ENCODE measurements at places on chromosomes 7 and 10.
A peak's percentile ranks its signal among the peaks of the same experiment; 100 is the strongest.

GRCh38 chr7:102322202-102322715 is 34.0 kb downstream of the SPDYE6 start:
- DNase-seq: no peak

DNA sequence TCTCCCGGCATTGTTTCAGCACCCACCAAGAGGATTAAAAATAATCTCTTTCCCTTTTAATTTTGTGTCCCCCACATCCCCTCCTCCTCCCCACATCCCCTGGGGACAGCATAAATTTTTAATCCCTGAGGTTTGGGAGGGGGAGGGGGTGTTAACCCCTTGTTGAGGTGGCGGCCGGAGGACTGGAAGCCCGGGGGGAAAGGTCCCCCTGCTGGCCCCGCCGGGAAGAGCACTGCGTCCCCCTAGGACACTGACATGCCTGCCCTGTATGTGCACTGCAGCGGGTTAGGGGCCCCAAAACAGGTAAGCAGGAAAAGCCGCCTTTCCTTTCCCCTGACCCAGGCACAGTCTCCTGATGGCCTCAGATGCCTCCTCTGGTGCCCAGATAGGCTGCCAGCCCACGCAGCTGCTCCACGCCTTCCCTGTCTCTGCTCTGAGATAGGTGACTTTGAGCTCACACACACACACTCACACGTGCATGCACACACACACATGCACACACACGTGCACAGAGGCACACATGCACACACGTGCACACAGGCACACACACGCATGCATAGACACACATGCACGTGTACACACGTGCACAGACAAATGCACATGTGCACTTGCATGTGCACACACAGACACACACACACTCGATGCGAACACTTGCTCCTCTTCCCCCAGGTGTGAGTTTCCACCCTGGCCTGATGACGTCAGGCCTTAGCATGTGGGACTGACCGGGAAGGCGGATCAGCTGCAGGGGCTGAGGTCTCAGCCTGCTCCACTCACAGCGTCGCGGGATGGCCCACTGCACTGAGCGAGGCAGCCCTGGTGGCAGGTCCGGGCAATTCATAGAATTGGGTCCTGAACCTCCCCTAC is 12.3 kb downstream of the CNPY1 start:
- no peak for DNase-seq

DNA sequence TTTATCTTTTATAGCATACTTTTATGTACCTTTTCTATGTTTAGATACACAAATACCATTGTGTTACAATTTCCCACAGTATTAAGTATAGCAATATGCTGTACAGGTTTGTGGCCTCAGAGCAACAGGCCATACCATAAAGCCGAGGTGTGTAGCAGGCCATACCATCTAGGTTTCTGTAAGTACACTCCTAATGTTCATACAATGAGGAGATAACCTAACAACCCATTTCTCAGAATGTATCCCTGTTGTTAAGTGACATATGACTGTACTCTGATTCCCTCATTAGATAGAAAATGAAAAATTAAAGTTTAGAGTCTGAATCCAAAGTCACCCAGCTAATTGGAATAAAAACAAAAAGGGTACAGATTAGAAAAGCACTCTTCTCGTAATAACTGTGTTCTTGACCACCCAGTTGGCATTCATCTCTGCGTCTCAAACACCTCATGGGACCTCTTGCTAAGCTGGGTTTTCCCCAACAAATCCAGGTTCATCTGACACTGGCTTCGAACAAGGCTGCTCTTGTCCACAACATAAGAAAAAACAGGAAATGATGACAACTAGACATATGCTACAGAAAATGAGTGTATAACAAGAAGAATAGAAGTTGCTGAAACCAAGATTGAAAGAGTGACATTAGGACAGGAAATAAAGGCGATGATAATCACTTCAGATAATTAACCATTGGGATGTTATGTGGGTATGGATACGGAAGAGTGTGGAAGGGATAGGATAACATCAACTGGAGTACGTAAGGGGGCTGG is 1.4 kb downstream of the NDUFB8 start:
- no peak for DNase-seq

DNA sequence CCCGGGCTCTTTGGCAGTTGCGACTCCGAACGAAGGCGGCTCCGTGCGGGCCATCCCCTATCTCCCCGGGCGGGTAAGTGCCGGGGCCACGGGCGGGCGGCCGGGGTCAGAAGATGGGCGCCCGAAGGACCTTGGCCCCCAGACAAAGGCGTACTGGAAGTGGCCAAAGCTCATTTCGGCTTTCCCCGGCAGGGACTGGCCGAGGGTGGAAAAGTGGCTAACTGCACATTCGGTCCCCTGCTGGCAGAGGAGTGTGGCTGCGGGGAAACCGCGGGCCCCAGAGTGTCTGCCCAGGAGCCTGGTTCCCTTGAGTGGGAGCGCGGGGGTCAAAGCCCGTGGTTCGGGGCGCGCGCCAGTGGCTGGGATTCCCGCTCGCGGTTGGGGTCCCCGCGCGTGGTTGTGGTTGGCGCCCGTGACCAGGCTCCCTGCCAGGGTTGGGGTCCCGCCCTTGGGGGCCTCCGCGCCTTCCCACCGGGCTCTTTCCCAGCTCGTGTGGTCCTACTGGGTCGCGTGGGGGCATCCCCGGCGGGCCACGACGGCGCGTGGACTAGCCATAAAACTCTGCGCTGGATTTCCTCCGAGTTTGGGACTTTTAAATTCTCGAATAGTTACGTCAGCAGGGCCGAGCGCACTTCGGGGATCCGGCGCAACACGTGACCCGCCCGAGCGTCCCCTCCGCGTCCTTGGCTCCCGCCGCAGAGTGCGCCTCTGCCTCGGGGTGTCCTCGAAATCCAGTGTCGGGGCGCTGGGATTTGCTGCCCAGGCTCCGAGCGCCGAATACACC is 124.4 kb downstream of the TACC2 start:
- peak; percentile 40 for DNase-seq

- DNase-seq: no peak
Observed at GRCh38 chr7:99788554-99788953, 4.6 kb upstream of the CYP3A4 start.

DNA sequence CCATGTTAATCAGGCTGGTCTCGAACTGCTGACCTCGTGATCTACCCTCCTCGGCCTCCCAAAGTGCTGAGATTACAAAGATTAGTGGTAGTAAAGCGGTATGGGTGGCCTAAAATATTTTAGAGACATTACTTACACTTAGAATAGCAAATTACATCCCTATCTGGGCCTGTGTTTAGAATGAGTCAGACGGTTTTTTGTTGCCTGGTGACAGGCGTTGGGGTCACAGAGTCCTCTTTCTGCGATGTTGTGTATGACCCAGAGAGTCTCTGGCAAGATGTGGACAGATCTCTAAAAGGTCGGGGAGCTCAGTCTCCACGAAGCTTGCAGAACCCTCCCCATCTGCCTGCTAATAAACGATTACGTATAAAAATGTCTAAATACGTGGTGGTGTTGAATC is 39.6 kb upstream of the PRKCQ start:
- no peak for DNase-seq

DNA sequence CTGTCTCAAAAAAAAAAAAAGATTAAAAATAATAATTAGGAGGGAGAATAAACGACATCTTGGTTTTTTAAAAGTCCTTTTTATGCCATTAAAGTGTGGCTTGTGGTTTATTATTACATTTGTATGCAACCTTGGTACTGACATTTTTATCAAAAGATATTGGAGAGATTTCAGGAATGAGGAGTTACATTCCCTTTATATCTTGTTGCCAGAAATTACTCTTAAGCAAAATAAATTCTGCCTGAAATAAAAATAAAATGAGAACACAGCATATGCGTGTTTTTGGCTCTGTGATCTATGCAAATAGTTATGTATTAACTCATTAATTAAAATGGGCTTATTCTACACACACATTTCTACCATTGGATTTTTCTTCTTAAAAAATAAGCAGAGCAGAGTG is 202.4 kb downstream of the BICC1 start:
- no peak for DNase-seq

DNA sequence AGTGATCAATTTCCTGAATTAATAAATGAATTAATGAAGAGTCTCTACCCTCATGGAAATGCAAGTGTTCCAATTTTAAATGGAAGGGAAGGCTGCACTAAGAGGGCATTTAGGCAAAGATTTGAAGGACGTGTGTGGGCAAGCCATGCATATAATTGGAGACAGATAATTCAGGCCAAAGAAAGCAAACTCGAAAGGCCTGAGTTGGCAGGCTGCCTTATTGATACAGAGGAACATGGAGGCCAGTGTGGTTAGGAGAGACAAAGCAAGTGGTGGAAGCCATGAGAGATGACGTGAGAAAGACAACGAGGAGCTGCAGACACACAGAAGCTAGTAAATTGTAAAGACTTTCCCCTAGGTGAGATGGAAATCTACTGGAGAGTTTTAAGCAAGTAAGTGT is 15.4 kb upstream of the PCLO start:
- DNase-seq: no peak

DNA sequence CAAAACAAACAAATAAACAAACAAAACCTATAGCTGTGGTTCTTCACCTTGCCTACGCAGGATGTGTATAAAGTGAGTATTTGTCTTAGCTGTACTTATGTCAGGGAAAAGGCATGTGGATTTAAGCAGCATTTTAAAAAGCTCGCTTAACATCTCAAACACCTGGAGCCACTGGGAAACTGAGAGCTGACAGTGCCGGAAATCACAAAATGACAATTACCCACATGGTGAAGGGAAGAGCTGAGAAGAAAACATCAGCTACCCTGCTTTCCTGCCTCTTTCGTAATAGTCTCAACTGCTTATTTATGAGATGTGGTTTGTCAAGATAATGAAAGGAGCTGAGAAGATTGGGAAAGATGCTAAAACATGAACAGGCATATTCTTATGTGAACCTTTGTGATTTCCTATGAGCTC is 31.1 kb upstream of the MSMB start:
- no peak for DNase-seq

DNA sequence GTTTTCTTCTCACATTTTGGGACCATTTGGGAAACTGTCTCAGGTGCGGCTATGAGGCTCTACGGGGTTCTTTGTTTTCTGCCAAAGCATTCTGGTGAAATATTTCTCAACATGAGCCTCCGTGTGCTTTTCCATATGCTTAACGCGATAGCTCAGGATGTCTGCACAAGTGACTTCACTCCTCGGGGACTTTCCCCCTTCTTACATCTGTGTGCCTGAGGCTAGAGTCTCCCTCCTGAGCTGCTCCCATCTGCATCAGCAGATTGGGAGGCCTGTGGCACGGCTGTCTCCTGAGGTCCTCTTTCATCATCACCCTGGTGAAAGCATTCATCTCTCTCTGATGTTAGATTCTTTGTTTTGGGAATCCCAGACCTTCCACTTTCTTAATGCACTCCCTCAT is 1190.9 kb downstream of the TYW1 start:
- no peak for DNase-seq

DNA sequence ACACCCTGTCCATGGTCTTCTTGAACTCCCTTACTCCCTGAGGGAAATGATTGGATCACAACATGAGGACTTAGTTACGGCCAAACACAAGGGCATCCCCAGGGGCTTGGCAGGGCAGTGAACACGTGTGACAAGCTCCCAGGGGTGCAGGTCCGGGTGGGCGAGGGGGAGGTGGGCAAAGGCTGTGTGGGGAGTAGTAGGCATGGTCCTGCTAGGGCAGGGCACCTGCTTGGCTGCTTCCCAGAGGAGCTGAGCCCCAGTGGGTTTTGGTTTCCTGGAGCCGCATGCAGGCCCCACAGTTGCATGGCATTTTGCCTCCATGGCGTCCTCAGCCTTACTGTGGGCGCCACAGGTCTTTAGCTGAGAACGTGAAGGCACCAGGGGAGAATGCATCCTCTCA is 46.6 kb upstream of the ZNF32 start:
- DNase-seq: no peak

DNA sequence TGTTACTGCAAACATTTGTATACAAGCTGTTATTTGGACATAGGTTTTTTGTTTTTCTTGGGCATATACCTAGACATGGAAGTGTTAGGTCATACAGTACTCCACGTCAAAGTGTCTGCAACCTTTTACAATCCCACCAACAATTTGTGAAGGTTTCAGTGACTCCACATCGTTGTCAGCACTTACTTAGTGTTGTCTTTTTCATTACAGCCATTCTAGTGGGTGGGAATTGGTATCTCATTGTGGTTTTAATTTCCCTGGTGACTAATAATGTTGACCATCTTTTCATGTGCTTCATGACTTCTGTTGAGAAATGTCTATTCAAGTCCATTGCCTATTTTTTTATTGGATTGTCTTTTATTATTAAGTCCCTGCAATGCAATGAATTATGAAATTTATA is 95.0 kb downstream of the UBE3C start:
- no peak for DNase-seq

GRCh38 chr7:91249506-91250233 is 14.6 kb upstream of the FZD1 start:
- DNase-seq: no peak

GRCh38 chr10:12214763-12215218 is 18.8 kb downstream of the CDC123 start:
- peak; percentile 51 for DNase-seq

DNA sequence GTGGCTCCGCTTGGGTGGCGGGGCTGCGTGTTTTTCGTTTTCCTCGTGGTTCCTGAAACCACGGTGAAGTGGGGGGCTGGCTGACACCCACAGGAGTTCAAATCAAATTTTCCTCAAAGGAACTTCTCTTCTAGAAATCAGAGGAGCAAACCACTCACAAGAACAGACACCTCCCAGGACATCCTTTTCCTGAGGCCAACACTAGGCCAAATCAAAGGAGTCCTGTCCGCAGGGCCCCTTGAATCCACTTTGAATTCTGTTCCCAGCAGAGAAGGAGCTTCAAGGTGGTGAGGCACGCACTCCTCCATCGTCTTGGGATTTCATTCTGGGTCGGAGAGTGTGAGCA is 29.9 kb upstream of the ZNF273 start:
- no peak for DNase-seq

- no peak for DNase-seq
Observed at GRCh38 chr10:116764979-116765378, 22.6 kb upstream of the HSPA12A start.

DNA sequence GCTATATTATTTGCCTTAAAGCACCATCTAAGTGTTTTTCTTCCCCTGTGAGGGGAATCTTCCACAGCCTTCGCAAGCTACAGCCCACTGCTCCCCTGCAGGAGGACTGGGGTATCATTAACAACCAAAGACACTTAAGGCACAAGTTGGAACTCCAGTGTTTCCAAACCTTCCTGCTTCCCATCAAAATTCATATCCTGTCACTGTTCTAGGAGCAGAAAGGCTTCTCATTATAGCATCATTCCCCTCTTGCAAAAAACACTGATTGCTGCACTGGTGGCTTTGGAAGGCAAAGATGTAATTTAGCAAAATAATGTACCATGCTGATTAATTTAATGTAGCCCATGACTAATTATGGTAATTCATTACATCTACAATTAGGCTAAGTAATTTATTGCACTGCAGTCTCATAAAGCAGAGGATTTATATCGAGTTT is 207.2 kb downstream of the SKAP2 start:
- no peak for DNase-seq

- DNase-seq: no peak
Observed at GRCh38 chr7:122743211-122743610, 40.5 kb upstream of the RNF148 start.

DNA sequence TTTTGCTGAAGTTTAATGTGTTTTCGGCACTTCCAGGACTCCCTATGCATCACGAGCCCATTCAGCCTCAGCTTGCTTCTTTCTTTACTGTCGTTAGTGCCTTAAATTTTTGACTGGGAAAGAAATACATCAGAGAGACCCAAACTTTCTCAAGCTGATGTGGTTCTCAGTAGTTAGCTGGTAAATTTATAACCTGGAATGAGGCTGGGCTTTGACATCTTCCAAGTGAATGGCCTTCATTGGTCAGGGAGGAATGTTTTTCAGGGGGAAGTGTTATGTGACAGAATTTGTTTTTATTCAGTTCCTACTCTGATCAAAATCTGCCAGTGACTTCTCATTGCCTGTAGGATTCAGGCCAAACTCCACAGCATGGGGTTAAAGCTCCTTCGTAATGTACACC is 296.9 kb downstream of the SORCS3 start:
- DNase-seq: no peak
